ENCODE measurements at places on chromosomes 13 and 19.

DNA sequence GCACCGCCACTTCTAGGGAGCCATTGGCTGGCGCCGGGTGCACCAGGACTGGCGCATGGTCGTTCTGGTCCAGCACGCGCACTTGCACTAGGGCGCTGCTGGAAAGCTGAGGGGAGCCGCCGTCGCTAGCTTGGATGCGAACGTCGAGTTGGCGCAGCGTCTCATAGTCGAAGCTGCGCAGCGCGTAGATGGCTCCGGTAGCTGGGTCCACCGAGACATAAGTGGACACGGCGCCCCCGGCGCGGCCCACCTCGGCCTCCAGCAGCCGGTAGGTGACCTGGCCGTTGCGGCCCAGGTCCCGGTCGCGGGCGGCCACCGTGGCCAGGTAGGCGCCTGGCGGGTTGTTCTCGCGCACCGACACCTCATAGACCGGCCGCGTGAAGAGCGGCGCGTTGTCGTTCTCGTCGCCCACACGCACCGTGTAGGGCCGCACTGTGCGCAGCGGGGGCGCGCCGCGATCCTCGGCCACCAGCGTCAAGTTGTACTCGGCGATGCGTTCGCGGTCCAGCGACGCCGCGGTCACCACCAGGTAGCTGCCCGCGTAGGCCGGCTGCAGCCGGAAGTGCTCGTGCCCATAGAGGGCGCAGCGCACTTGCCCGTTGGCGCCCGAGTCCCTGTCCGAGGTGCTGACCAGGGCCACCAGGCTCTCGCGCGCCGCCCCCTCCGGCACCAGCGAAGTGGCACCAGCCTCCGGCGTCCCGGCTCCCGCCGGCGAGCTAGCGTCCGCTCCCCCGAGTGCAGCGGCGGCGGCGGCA, 1.7 kb downstream of the PCDH8 start:
- DNase-seq = peak; percentile 75

DNA sequence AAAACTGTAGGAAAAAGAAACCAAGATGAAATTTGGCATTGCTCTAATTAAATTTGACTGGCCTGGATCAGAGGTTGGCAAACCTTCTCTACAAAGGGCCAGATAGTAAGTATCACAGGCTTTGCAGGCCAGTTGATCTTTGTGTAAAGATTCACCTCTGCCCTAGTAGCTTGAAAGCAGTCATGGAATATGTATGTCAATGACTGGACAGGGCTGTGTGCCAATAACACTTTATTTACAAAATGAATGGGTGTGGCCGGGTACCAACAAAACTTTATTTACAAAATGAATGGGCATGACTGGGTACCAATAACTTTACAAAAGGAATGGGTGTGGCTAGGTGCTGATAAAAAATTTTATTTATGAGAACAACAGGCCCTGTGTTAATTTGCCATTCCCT, 20.0 kb downstream of the SIN3B start:
- no peak for DNase-seq

GRCh38 chr19:14402332-14403144, 16.6 kb downstream of the DDX39A start:
- no peak for DNase-seq

GRCh38 chr19:18282021-18282787, 782 bp upstream of the JUND start:
- peak; percentile 77 for DNase-seq

DNA sequence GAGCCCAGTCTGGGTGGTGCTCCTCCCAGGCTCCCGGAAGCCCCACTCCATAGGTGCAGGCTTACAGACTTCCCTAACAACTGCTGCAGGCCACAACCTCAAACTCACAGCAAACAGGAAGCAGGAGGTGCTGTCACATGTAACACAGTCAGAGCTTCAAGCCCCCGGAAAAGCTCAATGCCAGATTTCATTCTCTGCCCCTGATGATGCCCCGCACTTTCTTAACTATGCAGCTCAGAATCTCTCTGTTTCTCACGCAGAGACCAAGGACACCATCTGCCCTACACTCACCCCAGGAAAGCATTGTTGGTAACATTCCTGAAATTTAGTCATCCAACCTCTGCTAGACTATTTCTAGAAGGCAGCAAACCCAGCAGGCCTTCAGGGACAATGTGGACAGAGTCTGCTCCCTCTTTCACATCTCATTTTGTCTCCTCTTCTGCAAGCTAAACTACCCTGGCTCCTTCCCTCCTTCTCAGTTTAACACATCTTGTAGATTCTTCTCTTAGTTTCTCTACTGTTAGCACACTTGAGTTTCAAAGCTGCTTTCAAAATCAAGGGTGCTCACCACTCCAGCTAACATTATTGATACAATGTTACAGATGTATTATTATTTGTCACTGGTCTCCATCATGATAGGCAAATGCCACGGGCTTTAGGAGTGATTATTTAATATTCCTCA, 162.5 kb downstream of the KCTD12 start:
- no peak for DNase-seq

DNA sequence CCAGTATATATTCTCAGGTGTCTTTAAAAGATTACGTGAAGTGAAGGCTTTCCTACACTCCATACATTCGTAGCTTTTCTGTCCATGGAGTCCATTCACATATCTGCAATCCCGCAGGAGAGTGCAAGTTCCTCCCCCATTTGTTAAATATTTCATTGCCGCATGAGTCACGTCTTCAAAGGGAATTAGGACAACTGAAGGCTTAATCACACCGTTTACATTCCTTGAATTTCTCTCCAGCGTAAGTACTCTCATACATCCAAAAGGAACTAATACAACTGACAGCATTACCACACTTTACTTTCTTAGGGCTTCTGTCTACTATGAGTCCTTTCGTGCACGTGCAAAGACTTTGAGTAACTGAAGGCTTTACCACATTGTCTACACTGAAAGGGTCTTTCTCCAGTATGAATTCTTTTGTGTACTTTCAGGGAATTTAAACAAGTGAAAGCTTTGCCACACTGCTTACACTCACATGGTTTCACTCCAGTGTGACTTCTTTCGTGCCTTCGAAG, 29.0 kb upstream of the ZNF564 start:
- DNase-seq = no peak

GRCh38 chr19:10432736-10433130, 12.4 kb downstream of the PDE4A start:
- DNase-seq = no peak

- no peak for DNase-seq
Measured at GRCh38 chr13:37070956-37071355, 11.5 kb upstream of the SUPT20H start.

DNA sequence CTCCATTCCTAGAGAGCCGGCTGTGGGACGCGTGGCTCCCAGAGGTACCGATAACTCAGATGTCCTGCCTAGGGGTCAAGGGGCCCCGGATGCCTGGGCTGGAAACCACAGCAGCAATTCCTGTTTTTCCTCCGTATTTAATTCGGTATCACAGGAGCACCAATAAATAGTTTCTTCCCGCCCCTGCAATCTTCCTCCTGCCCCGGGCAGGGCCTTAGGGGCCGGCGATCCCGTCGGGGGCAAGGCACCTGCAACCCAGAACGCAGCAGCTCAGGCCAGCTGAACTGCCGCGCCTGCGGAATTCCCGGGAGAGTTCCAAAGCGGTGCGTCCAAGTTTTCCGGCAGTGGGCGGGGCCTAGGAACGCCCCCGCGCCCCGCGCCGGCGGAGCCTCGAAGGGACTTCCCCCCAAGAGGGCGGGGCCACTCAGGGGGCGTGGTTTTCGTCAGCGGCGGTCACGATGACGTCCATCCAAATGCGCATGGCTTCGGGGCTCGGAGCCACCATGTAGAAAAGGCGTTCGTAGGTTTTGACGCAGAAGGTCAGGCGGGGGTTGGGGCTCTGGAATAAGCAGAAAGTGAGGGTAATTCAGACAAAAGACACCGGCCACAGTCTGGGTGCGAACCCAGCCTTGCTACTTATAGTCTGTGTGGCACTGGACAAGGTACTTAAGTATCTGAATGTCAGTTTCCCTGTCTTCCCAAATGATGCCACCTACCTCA, 9.7 kb upstream of the LYPD3 start:
- peak; percentile 91 for DNase-seq

- DNase-seq = no peak
Measured at GRCh38 chr13:65460136-65460535, 1770.0 kb downstream of the PCDH9 start.

- no peak for DNase-seq
Measured at GRCh38 chr19:41434450-41434849, 5.3 kb downstream of the DMAC2 start.

DNA sequence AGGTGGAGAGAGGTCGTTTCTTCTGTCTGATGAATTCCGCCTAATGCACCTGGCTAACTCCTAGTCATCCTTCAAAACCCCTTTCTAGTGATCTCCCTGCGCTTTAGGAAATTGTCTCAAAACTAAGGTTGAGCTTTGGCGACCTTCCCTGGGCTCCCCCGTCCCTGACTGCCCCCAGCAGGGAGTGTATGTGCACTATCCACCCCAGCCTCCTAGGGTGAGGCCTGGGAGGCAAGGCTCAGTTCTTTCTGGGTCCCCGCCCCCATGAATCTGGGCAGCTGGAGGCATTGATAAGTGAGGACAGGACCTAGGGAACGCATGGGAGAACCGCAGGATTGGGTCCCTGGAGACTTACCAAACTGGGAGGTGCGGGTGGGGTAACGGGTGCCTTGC, 378 bp downstream of the TLE6 start:
- DNase-seq = no peak

DNA sequence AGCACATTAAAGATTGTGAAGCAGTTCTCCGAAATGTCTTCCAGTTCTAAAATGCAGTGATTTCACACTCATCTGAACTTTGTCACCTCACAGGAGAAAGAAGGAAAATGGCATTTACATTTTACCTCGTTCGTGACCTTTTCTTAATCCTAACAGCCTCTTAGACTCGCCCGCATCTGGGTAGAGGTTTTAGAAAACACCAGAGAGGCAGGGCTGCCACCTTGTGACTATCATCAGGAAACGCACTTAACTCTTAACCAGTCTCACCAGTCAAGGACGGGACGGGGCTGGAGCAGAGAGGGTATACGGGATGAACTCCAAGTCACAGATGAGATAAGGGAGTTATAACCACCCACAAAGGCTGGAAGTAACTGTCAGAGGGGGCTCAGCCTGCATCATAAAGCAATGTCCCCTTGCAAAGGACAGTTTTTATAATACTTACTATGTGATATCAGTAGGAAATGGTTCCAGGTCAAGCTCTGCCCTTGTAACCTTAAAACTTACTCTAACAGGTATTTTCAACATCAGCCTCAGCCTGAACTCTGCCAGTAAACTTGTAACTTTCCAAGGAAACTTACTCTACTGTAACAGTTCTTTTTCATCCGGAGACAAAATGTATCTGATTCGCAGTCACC, 8.6 kb upstream of the CEACAM6 start:
- DNase-seq = peak; percentile 11

DNA sequence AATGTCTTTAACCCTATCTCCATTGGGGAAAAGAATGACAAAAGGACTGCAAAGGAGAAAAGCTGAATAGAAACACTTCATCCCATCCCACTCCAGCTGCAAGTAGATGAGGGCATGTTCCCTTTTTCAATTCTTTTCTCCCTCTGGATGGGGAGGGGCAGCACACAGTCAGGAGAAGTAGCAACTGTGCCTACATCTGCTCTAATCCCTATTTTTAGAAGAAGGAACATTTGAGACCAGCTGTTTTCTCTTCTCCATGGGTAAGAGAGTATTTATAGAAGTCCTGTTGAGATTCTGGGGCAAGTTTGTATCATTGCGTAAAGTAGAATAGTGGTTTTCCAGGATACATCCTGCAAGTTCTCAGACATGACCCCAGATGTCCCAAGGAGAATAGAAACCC, 9.3 kb upstream of the GTF3A start:
- DNase-seq = peak; percentile 5

DNA sequence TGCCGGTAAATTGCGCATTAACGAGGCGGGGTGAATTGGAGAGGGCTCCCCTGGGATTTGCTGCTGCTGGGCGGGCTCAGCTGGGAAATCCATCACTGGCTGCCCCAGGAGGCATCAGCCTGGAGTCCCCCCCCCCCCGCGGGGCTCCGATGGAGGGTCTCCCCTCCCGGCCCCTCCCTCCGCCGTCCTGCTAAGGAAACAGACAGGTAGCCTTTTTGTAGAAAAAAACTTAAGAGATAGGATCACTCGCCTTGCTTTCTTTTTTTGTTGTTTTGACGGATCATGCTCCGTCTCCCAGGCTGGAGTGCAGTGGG, 6.8 kb downstream of the TLE6 start:
- DNase-seq = no peak

GRCh38 chr13:113564331-113565023, 20.1 kb upstream of the TFDP1 start:
- no peak for DNase-seq

GRCh38 chr13:94188201-94188854, 291.2 kb downstream of the DCT start:
- DNase-seq = no peak

- DNase-seq = no peak
Measured at GRCh38 chr19:5268801-5269200, 71.8 kb downstream of the PTPRS start.

- peak; percentile 12 for DNase-seq
Measured at GRCh38 chr13:76016799-76017400, 380.8 kb downstream of the LMO7 start.

- no peak for DNase-seq
Measured at GRCh38 chr19:15299568-15300409, 32.5 kb downstream of the BRD4 start.

- no peak for DNase-seq
Measured at GRCh38 chr13:66974174-66974573, 256.0 kb downstream of the PCDH9 start.

DNA sequence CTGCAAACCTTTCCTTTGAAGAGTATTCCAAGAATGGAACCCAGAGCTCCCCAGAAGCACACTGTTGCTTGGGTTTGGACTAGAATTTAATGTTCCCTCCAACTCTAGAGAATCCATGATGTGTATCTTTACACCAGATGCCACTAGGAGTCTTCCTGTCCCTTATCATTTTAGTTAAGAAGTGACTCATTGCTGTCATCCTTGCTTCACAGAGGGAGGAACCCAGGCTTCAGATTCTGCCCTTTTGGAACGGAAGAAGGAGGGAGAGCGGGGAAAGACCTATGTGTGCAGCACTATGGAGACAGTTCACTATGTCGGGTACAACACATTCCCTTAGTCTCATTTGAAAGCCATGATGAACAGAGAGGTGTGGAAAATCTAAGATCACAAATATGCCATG, 2.1 kb upstream of the ATP12A start:
- DNase-seq = no peak

DNA sequence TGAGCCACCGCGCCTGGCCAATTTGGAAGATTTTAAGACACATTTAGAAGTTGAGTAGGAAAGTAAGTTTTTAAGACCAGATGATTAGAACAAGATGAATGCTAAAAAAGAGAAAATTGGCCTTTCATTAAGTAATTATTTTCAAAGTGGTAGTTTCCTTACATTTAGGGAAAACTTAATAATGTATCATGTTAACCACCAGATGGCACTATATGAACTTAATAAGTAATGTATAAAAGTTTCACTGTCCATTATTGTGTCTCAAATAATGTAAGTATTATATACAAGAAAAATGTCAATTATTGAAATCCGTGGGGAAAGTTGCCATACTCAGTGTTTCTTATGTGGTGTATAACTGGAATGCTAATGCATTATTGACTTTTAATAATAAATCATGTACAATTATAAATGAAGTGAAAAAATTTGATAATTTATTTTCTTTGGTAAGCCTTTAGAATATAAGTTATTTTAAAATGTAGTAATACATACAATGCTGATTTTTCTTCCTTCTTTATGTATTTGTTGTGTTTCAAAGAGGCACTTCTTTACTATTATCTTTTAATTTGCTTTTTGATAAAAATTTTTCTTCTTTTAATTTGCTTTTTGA, 29.2 kb downstream of the COG6 start:
- peak; percentile 5 for DNase-seq

- DNase-seq = peak; percentile 97
Measured at GRCh38 chr19:36054733-36055686, at the start of gene WDR62. Gene WDR62 (plus strand): TSS chr19:36054897. CDS start chr19:36054972, 75 bp downstream.

GRCh38 chr13:95524264-95524901, 28.1 kb upstream of the CLDN10 start:
- no peak for DNase-seq
